ENCODE measurements at places on chromosomes 7 and 10.

- no peak for DNase-seq
These were observed 38.8 kb upstream of the PDZD8 start for GRCh38 chr10:117413928-117414618.

DNA sequence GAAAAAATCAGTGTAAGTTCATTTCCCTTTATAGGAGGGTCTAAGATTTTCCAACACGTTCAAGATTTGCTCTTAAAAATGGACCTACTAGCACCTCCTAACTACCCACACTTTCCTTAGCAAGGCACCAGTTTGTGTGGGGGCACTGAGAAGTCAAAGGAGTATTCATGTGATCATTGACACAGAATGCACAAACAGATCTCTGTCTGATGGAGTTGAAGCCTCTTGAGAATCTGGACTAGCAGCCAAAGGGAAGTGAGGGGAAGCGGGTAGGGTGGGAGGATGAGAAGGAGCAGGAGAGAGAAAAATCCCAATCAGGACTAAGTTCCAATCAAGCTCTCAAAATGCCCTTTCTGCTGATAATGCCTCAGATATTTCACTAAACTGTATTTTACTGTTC, 4.1 kb downstream of the MMS19 start:
- DNase-seq = no peak

DNA sequence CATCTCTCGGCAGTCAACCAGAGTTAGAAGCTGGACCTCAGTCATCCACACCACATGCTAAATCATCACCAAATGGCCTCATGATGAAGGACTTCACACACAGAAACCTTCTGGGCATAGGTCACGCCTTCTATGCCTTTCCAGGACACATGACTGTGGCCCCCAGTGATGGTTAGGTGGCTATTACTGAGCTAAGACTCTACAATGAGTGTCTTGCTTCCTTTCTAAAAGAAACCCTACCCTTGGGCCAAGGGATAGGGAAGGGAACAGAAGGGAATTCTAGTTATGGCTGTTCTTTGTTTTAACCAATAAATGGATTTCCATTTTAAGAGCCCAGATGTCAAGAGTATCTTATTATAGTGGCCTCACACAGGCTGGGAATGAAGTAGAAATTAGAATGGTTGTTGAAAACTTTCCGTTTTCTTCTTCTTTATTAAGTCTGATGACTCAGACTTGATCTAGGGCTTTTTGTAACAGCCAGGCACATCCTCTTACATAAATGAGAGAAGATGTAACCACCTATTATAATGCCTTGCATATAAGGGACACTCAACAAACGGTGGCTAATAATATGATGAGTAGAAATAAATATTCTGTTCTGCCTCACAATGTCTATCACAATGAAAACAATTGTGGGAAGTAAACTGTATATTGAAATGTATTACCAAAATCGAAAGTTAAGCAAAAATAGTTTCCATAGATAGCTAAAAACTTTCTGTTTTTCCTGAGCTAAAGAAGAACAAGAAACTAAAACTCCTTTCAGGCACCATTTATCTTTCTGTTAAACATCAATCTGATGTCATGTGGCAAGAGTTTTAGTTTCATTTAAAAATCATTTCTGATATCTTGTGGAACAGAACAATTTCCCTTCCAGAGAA, 62.5 kb upstream of the TOMM7 start:
- DNase-seq = no peak

DNA sequence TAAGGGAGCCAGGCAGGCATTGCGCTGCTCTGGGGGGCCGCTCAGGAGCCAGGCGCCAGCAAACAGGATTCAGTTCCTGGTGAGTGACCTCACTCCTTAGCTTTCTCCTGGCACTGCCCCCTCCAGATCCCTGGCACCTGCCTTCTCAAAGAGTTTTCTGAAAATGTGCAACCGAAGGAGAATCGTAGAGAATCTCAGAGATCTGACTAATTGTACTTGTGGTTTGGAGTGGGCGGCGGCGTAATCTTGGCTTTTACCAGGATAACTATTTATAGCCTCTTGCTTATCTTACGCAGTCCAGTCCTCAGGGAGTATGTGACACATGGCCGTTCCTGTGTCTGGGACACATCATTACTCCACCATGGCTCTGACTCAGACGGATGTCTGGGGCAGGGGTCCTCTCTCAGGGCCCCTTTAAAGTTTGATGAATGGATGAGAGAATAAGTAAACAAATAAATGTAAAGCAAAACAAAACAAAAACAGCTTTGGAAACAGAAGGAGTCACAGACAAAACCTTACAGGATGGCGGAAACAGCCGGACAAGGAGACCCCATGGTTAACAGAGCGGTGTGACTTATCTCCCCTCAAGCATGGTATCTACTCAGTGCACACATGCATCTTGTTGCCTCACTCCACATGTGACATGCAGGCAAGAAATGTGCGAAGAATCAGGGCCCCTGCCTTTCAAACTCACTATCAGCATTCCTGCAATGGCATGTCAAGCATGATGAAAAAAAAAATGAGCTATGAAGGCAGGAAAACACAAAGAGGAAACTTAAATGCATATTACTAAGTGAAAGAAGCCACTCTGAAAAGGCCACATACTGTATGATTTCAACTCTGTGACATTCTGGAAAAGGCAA, 99.7 kb downstream of the TNS3 start:
- DNase-seq = no peak

DNA sequence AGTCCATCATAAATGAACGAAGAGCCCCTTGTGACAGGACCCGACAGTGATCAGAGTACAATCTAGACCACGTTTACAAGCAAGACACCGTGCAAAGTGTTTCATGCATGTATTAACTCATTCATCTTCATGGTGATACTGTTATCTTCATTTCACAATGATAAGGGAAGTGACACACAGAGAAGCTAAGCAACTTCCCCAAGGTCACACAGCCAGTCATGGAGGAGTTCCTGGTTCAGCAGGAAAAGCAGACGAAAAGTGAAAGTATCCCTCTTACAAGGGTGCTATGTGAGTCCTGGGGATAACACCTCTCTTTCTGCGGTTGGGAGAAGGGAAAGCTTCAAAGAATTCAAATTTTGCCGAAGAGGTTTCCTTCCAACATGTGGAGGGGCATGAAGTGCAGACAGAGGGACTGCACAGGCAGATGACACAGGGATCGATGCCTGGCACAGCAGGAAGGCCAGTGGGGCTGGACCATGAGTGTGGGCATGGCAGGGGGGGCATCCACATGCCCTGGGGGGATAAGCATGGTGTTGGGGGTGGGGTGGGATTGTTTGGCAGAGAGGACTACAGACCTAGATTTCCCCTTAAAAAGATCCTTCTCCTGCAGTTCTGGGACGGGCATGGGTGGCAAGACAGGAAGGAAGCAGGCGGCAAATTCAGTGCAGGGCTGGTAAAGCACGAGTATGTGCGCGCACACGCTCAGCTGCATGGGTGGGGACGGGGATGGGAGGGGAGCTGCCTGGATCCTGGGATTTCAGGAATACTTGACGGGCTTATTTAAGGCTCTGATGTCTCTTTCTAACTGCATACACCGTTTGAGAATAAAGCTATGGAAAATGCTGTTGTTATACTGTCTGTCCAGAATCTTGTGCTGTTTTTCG, 33.5 kb upstream of the DDC start:
- DNase-seq = no peak

DNA sequence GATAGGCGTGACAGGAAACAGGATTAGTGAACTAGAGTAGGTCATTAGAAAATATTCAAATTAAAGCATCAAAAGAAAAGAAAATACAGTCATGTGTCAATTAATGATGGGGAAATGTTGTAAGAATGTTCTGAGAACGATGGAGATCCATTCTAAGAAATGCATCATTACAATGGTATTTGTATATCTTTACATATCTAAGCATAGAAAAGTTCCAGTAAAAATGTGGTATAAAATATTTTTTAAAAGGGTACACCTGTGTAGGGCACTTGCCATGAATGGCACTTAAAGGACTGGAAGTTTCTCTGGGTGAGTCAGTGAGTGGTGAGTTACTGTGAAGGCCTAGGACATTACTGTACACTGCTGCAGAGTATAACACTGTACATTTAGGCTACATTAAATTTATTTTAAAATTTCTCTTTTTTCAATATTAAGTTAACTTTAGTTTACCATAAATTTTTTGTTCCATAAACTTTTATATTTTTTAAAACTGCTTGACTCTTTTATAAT, 282.5 kb downstream of the BMPER start:
- no peak for DNase-seq

GRCh38 chr10:85847085-85847484, 519.5 kb downstream of the GRID1 start:
- no peak for DNase-seq

DNA sequence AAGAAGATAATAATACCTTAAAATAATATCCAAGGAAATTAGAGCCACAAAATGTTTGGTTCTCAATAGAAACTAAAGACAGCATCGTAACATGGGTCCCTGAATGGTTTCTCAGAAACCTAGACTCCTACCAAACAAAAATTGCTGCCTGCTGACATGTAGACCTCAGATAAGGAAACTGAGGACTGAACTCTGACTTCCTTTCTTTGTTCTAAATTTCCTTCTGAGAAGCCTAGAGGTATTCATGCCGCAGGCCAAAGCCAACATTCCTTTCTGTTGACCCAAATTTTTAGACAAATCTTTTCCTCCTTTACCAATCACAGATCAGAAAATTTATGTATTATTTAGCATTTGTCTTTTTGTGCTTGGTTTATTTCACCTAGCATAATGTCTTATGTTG, 816.7 kb upstream of the PHF14 start:
- no peak for DNase-seq

- DNase-seq = peak; percentile 36
These were observed 46.6 kb downstream of the PRKAG2 start for GRCh38 chr7:151830121-151830830.

GRCh38 chr10:28810057-28810870, 132.9 kb downstream of the BAMBI start:
- DNase-seq = no peak

All from lower lobe of right lung (tissue), 2 donors.